Activated CD4-positive, alpha-beta memory T cell treated with anti-CD3 and anti-CD28 coated beads for 36 hours (primary cell): ENCODE measurements at places on chromosomes 4 and X. TPM values are rescaled to one million over a fixed set of nuclear protein-coding genes. Genes with fewer than 3 reads are reported as not detected.

DNA sequence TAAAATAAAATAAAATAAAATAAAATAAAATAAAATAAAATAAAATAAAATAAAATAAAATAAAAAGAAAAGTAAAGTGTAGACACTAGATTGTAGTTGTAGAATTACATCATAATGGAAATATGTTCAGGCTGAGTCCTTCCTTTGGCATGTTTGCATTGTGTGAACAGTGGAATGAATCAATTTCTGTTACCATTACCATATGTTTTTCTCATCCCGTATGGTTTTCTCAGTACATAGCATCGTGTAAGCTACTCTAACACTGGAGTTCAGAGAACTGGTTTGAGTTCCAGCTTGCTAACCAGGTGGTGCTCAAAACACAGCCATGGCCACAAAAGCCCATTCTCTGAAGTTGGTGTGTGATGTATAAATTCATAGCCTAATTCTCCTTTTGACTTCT, 45.9 kb downstream of the USP11 start:
- no peak for DNase-seq

DNA sequence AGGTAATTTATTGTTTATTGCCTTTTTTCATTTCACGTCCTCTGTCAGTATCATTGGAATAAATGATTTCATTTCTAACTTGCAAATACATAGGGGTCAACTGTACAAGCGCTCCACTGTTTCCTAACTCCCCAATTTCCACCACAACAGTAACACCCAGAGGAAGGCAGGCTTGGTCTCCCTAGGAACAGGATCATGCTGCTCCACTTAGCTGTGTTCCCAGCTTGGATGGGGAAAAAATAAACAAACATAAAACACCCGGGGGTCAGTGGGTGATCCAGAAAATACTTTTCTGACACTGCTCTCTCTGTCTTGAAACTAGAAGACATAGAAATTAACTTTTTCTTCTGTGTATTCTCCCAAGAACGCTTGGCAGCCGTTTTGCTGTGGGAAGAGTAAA, 772.5 kb downstream of the TRIML1 start:
- DNase-seq, result no peak

CLIC2 gene
- 0.40 TPM for total RNA-seq

GRCh38 chrX:116232833-116233232, 62.3 kb downstream of the AGTR2 start:
- DNase-seq, result no peak
